ENCODE measurements at places on chromosomes 2 and 18. TPM values are rescaled to one million over a fixed set of nuclear protein-coding genes. Genes with fewer than 3 reads are reported as not detected.
A peak's percentile ranks its signal among the peaks of the same experiment; 100 is the strongest.

DNA sequence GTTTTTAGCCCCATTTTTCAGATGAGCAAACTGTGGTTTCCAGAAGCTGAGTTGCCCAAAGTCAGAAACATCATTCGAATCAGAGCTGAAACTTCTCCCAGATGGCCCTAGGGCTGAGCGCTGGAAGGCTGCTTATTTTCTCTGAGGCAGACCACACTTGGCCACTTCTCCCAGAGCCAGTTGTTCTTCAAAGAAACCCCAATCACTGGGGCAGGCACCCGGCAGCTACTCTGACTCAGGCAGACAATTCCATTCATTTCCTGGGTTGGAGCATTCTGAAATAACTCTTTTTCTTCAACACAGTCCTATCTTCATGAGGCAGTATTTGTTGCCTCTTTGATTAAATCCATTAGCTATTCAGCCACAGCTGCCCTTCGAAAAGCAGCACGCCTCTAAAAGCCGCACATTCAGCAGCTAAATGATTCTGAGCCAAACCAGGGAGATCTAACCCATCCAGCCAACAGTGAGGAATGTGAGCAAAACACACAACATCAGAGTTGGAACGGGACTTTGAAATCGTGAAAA lies 40.9 kb downstream of the LRATD1 start:
- H3K4me3 ChIP-seq, result no peak overlapping the region
- no peak overlapping the region for H3K27ac ChIP-seq
- DNase-seq, result peak; percentile 9
- peaks cover 5% of the 10 kb centered on the region for H3K4me1 ChIP-seq
- H3K36me3 ChIP-seq, result no peaks in the 10 kb centered on the region

CHRND gene
- 0.17 TPM for total RNA-seq

DNA sequence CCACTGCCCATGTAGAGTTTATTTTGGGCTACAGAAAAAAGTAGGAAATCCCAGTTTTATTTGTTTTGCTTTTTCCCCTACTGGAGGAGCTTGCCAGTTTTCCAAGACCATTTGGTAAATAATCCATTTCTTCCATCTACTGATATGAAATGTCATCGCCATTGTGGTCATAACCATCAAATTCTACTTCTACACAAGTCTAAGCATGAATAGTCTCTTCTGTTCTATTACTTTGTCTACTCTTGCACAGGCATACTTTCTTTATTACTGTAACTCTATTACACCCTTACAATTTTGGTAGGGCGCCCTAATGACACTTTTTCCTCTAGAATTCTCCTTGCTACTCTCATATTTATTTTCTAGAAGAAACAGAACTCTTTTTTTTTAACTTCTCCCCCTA lies 120.7 kb downstream of the ATAD2B start:
- no peaks in the 10 kb centered on the region for H3K27me3 ChIP-seq
- DNase-seq, result no peak
- no peaks in the 10 kb centered on the region for H3K4me1 ChIP-seq
- no peaks in the 10 kb centered on the region for H3K36me3 ChIP-seq
- H3K4me3 ChIP-seq, result no peak overlapping the region
- H3K27ac ChIP-seq, result no peak overlapping the region

DNA sequence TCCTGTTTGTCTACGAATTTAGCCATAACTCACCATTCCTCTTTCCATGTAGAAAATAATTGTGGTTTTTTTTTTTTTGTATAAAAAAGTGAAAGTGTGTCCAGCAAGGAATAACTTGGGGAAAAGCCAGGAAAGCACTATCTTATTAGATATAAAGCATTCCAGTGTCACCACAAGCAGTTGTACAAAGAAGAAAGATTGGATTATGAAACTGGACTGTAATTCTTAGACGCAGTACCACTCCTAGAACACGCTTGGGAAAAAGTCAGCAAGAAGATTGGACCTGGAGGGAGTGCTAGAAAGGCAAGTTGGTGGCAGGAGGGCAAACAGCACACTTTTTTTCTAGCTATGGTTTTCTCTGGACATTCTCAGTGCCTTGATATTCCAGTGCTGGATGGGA lies 186.7 kb downstream of the PARD3B start:
- H3K4me1 ChIP-seq, result no peaks in the 10 kb centered on the region
- no peak overlapping the region for H3K27ac ChIP-seq
- no peaks in the 10 kb centered on the region for H3K36me3 ChIP-seq
- no peak for DNase-seq

DNA sequence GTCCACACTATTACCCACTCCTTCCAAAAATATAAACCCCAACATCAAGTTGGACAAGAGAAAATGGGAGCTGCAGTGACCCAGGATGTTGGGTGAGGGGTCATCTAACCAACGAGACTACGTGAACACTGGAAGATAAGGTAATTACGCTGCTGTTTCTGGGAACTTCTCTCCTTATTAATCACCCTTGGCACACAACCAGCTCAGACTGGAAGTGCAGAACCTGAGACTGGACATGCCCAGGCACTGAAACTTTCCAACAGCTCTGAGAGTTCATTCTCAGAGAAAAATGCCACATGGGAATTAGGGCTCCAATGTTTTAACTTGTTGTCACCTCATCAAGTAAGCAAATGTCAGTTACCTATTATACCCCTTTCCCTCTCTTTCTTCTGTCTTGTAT lies 135.3 kb downstream of the CCDC148 start:
- H3K27ac ChIP-seq, result no peak overlapping the region
- H3K4me1 ChIP-seq, result no peaks in the 10 kb centered on the region
- H3K4me3 ChIP-seq, result no peak overlapping the region
- no peaks in the 10 kb centered on the region for H3K36me3 ChIP-seq

GRCh38 chr2:126664639-126665038 lies 8.7 kb downstream of the GYPC start:
- peaks cover 14% of the 10 kb centered on the region for H3K4me1 ChIP-seq
- no peak overlapping the region for H3K4me3 ChIP-seq
- peaks cover 3% of the 10 kb centered on the region for H3K27me3 ChIP-seq
- no peak overlapping the region for H3K27ac ChIP-seq
- no peak for DNase-seq
- H3K36me3 ChIP-seq, result peaks cover 6% of the 10 kb centered on the region

- H3K36me3 ChIP-seq, result peaks cover 5% of the 10 kb centered on the region
- H3K27ac ChIP-seq, result no peak overlapping the region
- DNase-seq, result no peak
Measured at GRCh38 chr18:49590608-49591007, 28.8 kb downstream of the LIPG start.

DNA sequence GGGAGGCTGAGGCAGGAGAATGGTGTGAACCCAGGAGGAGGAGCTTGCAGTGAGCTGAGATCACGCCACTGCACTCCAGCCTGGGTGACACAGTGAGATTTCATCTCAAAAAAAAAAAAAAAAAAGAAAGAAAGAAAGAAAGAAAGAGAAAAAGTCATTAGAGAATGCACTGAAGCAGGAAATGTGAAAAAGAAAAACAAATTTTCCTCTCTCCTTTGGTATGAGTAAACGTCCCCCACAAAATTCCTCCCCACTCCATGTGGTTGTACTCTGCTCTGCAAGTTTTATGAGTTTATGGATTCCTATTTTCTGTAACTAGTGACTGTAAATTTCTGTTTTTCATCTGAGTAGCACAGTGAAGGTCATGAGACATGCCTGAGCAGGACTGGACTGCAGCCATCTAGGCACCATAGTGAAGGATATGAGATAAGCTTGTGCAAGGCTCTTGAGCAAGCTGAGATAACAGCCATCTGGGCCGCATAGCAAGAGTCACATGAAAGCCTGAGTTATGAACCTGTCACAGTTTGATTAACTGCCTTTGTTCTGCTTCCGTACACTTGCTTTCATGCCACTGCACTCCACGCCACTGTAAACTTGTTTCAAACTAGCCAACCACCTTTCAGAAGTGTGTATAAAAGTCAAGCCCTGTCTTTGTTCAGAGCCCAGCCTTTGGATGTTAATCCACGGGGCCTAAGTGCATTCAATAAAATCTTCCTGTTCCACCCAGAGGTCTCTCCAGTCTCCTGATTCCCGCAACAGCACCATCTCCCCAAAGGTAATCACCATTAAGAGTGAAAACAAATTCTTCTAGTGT lies 50.2 kb downstream of the SKA1 start:
- no peaks in the 10 kb centered on the region for H3K36me3 ChIP-seq
- DNase-seq, result no peak
- no peak overlapping the region for H3K27ac ChIP-seq
- no peaks in the 10 kb centered on the region for H3K4me1 ChIP-seq

DNA sequence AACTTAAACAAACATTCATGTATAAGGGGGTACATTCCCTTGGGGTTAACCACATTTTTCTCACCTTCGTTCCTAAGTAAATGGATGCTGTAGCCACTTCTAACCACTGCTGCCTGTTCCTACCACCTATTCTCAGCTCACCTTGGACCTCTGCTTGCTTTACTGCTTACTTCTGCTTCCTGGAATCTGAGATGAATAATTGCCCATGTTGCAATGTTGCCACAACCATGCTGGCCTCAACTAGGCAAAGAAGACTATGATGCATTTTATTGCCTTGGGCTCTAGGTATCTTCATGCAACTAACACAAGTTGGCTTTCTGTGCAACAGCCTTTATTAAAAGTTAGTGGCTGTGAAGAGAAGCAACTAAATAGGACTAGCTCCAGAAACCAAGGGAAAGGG lies 106.3 kb upstream of the TCF4 start:
- H3K4me1 ChIP-seq, result no peaks in the 10 kb centered on the region
- H3K27ac ChIP-seq, result no peak overlapping the region
- no peak overlapping the region for H3K4me3 ChIP-seq
- no peaks in the 10 kb centered on the region for H3K27me3 ChIP-seq
- no peaks in the 10 kb centered on the region for H3K36me3 ChIP-seq

DNA sequence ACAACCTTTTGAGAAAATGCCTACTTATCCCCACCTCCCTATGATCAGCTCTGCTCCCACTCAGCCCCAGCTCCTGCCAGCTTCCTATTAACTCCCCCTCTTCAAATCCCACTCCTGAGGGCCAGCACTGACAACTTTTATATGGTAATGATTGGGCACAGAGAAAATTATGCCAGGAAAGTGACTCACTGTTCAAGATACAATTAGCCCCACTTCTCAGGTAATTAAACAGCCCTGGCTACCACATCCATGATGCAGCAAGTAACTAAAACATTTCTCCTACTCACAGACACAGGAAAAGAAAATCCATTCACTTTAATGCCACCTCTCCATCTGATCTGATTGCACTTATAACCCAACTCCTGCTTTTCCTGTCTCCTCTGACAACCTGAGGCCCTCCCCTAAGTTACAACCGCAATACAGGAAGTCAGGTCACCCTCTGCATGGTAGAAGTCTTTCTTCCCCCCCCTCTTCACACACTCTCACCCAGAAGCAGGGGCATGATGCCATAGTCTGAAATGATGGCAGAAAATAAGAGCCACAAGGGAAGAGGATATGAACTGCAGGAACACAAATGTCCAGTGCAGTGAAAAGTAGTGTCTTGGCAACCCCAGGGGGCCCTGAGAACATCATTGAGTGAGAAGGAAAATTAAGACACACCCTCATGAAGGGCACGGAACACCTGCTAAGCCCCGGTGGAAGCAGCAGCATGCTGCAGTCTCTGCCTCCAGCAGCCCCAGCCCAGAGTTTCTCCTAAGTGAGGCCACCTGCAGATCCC lies 54.4 kb downstream of the STK39 start:
- no peaks in the 10 kb centered on the region for H3K36me3 ChIP-seq
- no peaks in the 10 kb centered on the region for H3K27me3 ChIP-seq
- no peak for DNase-seq
- peaks cover 3% of the 10 kb centered on the region for H3K4me1 ChIP-seq
- H3K4me3 ChIP-seq, result no peak overlapping the region
- no peak overlapping the region for H3K27ac ChIP-seq

CEP68 gene
- 39.2 TPM for total RNA-seq

PROM2 gene
- total RNA-seq, result 1.8 TPM

DNA sequence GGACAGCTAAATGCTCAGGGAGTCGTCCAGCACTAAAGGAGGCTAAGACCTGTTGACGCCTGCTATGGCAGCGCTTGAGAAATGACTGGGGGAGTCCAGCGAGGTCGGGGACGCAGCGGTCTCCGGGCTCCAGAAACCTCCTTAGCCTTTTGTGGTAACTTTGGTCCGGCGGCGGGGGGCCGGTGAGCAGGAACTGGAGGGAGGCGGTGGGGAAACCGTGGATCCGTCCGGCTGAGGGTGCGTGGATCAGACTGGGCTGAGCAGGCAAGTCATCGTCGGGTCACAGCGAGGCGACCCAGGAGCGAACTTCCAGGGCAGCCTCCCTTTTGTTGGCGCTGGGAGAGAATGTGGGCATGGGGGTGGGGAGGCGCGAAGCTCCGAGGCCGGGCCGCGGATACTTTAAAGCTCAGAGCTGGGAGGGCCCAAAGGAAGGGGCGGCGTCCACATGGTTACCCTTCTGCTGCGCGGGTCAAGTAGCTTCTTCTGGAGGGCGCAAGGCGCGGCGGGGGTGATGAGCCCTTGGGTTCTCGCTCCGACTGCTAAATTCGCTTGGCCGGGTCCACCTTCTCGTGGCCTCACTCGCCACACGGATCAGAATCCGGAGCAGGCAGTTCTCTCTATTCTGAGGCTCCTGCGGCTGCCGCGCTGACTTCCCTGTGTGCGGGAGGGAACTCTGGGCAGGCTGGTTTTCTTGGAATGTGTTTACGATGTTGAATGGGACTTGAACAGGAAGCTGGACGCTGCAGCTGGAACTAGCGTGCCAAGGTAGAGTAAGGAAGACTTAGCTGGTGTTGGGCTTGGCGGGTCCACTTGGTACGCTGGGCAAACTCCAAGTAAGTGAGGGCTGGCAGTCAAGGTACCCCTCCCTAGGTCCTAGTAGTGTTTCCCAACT lies 920 bp downstream of the GULP1 start:
- peak overlapping the region; percentile 99 for H3K27ac ChIP-seq
- peaks cover 16% of the 10 kb centered on the region for H3K4me1 ChIP-seq
- H3K4me3 ChIP-seq, result peak overlapping the region; percentile 96
- no peaks in the 10 kb centered on the region for H3K36me3 ChIP-seq

DNA sequence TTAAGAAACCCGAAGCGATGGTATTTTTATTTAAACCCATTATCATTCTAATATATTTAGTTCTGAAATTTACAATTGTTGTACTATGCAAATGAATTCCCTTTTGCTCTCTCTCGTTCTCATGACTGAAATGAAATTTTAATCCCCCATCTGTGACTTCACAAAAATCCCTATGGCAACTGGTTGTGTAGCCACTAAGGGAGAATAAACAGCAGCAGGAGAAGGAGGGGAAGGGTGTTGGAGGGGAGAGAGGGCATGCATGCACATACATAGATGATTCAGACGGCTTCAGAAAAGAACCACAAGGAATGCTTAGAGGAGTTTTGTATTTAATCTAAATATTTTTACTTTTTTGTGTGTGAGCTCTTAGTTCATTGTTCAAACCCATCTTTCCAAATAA lies 36.8 kb downstream of the CPS1 start:
- H3K27ac ChIP-seq, result no peak overlapping the region
- no peak for DNase-seq
- no peaks in the 10 kb centered on the region for H3K27me3 ChIP-seq
- no peaks in the 10 kb centered on the region for H3K4me1 ChIP-seq
- H3K4me3 ChIP-seq, result no peak overlapping the region

GRCh38 chr18:48896326-48896874 lies 54.4 kb downstream of the SMAD7 start:
- H3K4me3 ChIP-seq, result no peak overlapping the region
- DNase-seq, result no peak
- H3K4me1 ChIP-seq, result peaks cover 43% of the 10 kb centered on the region
- H3K27ac ChIP-seq, result no peak overlapping the region

- no peak overlapping the region for H3K4me3 ChIP-seq
- H3K27me3 ChIP-seq, result no peaks in the 10 kb centered on the region
- H3K36me3 ChIP-seq, result no peaks in the 10 kb centered on the region
- no peak overlapping the region for H3K27ac ChIP-seq
- no peak for DNase-seq
Measured at GRCh38 chr18:22728481-22729105, 204.5 kb upstream of the RBBP8 start.

TNFRSF11A gene
- 2.3 TPM for total RNA-seq

Data from spinal cord (tissue), 10 donors.